Cortex of kidney (tissue), 1 donor: ENCODE measurements at places on chromosomes 12 and 14.

- DNase-seq = no peak
Measured at GRCh38 chr12:119730381-119730780, 62.4 kb downstream of the PRKAB1 start.

- no peak for DNase-seq
Measured at GRCh38 chr14:21192875-21193535, 37.1 kb upstream of the OR5AU1 start.

GRCh38 chr12:11228296-11228879 lies 41.1 kb downstream of the PRB3 start:
- DNase-seq = no peak

DNA sequence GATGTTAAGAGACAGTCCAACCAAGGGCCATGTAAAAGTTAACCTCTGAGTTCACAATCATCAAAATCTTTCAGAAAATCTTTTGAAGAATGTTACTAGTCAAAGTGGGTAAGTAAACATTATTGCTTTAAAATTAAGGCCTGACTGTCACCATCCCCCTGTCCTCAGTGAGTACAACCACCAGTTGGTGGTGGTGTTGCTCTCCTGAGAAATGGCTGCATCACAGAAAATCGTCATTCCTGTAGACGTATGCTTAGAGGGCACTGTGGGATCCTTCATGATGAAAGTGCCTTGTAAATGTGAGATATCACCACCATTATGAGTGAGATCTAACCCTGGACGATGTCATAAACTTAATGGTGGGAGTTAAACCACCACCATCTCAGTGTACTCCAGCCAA lies 451.2 kb downstream of the RPS29 start:
- DNase-seq = no peak

- DNase-seq = no peak
Measured at GRCh38 chr14:97411938-97412612, 614.9 kb downstream of the VRK1 start.

GRCh38 chr14:101442451-101442850 lies 118.8 kb upstream of the DIO3 start:
- no peak for DNase-seq

DNA sequence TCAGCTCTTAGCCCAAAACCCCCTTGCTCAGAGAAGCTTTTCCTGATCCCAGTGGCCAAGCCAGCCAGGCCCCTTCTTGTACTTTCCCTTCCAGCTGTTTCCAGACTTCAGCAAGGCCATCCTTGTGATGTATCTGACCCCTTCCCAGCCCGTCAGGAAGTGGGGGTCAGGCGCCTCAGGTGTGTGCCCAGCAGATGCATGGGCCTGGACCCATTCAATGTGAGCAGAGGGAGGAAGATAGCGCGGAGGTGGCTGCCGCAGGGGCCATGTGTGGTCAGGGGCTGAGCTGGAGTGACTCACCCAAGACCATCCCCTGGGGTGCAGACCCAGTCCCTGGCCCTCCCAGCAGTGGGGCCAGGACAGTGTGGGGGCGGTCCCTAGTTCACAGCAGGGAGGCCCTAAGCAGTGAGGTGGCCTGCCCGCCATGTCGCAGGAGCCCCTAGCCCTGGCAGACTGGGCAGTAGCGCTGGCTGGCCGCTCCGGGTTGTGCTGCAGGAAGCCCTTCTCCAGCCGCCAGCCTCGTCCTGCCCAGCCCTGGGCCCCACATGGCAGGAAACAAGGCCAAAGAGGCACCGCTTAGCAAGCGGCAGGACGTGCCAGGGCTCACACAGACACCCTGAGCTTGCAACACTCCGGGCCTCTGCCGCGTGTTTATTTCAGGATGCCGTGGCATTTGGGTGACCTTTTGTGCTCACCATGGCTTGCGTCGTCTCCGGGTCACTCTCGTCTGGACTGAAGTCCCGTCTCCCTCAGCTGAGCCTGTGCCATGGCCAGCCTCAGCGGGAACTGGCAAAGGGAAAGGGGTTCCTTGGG lies 12.0 kb downstream of the ADSS1 start:
- DNase-seq = no peak

DNA sequence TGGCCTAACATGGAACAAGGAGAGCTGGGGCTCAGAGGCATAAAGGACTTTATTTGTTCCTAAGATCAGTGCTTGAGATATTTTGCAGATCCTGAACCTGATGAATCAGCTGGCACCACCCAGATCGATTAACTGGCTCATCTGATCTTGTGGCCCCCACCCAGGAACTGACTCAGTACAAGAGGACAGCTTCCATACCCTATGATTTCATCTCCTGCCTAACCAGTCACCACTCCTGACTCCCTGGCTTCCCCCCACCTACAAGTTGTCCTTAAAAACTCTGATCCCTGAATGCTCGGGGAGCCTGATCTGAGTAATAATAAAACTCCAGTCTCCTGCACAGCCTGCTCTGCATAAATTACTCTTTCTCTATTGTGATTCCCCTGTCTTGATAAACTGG lies 5.1 kb downstream of the C12orf56 start:
- no peak for DNase-seq

- DNase-seq = no peak
Measured at GRCh38 chr12:22044391-22044790, 1.6 kb upstream of the CMAS start.

- DNase-seq = no peak
Measured at GRCh38 chr12:53551889-53552291, 44.6 kb upstream of the NPFF start.

DNA sequence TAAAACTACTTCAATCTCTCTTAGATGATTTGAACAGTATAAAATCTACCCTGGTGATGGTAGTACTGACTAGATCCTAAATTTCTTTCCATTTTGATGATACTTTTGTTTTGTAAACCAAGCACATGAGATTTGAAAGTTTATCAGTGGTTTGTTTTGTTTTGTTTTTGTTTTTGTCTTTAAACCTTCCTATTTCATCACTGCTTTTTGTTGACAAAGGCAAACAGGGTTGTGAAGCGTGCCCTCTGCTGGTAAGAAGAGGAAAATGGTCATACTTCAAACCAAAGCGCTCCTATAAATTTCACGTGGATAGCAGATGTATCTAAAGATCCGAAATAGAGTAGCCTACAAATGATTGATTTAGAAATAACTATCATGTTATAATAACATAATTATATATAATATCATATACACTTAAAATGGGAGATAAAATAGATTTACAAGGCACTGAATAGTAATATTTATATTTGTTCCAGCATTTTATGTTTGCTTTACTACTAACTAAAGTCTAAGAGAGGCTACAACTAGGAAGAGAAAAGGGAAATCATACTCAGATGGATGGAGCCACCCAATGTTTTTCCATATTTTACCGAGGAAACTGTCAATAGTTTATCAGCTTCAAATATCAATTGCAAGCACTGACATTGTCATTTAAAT lies 254.0 kb upstream of the USP15 start:
- no peak for DNase-seq

GRCh38 chr12:46410495-46410894 lies 37.9 kb upstream of the SLC38A2 start:
- no peak for DNase-seq

GRCh38 chr12:89731614-89732013 lies 23.0 kb upstream of the ATP2B1 start:
- DNase-seq = no peak

GRCh38 chr14:51929910-51930682 lies 59.2 kb upstream of the RTRAF start:
- no peak for DNase-seq

DNA sequence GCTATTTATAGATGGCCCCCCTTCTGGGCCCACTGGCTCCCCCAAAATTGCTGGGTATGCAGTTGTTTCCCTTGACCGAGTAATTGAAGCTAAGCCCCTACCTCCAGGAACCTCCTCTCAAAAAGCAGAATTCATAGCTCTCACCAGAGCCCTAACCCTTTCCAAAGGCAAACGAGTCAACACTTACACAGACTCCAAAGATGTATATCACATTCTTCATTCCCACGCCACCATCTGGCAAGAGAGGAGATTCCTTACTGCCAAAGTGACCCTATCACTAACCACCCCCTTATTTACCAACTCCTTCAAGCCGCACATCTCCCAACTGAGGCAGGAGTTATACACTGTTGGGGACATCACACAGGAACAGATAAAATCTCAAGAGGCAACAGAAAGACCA lies 66.8 kb downstream of the MOK start:
- no peak for DNase-seq

DNA sequence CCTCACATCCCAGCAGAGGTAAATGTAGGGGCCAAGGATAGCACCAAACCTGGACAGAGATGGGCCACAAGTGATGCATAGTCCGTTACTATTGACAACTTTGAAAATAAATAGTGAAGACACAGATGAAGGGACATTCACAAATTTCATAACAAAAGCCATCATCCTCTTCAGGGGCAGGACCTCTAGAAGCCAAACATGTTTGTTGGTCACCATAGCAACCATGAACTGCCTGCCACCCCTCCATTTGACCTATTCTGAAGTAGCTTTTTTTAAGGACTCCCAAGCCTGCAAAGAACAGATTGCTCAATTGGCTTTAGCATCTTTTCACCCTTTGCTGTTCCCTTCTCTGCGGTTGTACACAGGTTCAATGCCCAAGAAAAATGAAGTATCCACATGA lies 35.7 kb upstream of the MDM1 start:
- no peak for DNase-seq

- no peak for DNase-seq
Measured at GRCh38 chr12:47615711-47616110, 90.1 kb downstream of the RPAP3 start.

DNA sequence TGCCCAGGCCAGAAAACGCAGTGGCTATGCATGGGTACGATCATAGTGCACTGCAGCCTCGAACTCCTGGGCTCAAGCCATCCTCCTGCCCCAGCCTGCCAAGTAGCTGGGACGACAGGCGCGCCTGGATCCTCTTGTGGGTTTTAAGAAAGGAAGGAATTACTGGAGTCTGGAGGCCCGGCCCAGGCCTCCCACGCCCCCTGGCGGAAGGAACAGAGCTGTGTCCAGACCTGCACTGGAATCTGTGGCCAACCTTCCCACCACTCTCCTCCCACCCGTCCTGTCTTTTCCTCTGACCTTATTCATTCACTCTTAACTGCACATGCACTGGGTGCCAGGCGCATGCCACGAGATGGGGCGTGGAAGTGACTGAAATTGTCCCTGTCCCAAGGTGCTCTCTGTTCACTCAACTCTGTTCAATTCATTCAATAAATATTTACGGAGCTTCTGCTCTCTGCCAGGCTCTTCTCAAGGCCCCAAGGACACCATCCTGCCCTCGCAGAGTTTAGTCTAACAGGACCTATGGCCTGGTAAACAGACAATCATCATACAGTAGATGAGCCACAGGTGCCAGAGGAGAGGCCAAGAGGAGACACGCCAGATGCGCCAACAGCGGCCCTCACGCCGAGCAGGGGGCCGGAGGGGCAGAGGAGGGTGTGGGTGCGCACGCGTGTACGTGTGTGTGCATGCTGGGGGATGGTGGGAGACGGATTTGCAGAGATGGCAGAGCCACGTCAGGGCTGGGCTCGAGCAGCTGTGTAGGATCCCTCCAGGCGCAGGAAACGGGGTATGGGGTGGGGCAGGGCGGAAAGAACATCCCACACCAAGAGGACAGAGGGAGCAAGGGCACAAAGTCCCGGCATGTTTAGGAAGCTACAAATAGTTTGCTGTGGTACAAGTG lies 13.7 kb upstream of the TMEM106C start:
- DNase-seq = no peak

- no peak for DNase-seq
Measured at GRCh38 chr12:3683670-3684069, 69.2 kb downstream of the CRACR2A start.

DNA sequence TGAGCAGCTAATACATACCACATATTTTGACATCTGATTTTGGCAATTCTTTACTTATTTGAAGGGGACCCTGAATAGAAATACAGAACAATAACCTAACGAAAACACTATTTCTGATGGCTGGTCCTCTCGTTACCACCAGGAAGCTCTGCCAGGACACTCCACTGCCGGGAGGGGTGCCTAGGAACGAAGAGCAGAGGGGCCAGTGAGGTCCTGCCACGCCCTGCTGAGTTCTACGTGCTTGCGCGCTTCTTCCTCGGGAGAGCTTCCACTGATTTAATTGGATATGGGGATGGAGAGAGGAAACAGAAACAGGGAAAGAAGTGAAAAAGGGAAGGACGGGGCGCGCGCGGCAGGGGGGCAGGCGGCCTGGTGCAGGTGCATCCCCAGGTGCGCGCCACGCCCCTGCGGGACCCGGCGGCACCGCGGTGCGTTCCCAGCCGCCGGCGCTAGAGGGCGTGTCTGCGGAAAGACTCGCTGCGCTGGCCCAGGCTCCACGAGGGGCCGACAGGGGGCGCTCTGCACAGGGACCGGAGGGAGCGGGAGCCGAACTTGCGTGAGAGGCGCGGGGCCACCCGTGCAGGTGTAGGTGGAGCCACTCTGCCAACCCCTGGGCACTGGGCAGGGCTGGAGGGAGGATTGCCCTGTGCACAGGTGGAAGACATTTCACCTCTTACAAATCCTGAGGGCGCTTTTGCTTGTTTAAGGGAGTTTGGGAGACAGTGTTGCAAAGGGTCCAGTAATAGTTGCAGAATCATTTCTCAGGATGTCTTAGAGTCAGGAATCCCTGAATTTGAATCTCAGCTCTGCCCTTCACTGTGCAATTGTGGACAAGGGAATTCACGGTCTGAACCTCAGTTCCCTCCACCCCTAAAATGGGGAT lies 986.3 kb upstream of the TMEM132C start:
- no peak for DNase-seq

DNA sequence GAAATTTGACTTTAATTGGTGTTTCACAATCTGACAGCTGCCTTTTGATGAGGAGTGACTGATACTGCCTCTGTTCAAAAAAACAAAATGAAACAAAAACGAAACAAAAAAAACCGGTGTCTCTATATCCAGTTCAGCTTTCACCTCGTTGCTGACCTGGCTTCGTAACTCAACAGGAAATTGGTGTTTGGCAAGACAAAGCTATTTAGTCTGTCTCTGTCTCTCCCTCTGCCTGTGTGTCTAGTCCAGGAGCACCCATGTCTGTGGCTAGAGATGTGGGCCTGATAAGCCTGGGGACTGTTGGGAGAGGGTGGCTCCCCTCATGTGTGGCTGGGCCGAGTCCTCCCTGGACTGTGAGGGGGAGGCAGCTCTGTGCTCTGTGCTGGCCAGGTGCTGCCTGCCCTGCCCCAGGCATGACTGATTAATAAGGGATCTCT lies 11.3 kb downstream of the CACNA1C start:
- DNase-seq = no peak

DNA sequence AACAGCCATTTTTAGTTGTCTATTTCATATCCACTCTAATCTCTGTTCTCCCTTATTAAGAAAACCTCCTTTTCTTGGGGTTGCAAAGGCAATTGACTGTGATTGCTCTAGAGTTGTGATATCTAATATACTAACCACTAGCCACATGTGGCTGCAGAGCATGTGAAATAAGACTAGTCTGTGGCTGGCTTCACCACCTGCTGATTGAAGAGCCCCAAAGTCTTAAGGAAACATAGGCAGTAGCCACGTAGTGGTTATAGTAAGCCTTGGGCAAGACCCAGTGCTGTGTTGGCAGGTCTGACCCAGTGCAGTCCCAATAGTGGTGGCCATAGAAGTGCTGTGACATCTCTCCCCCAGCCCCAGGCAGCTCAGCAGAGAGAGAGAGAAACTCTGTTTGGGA lies 28.4 kb upstream of the ATP2B1 start:
- no peak for DNase-seq

DNA sequence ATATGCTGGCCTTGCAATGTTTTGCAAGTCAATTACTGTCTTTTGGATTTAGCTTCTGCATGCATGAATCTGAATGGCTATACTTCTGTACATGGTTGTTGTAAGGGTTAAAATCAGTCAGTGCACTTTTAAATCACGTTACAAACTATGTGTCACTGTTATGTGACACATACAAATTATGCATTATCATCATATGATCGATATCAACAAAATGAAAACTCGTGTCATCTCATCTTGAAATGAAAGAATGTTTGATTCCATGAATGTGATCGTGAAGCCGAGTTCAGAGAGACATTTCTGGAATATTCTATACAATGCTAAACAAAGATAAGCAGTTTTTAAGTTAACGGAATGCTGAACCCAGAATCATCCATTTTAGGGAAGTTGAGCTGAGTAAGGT lies 116.5 kb downstream of the HMGA2 start:
- DNase-seq = no peak
